ENCODE measurements at places on chromosomes 2 and 18.

- DNase-seq, result no peak
Observed at GRCh38 chr2:74097574-74097973, 50.1 kb downstream of the BOLA3 start.

- DNase-seq, result no peak
Observed at GRCh38 chr18:36141576-36141975, 11.9 kb downstream of the ELP2 start.

GRCh38 chr2:121810959-121811853 is 55.8 kb downstream of the TSN start:
- peak; percentile 2 for DNase-seq

- no peak for DNase-seq
Observed at GRCh38 chr2:111981666-111982065, 73.4 kb upstream of the TMEM87B start.

DNA sequence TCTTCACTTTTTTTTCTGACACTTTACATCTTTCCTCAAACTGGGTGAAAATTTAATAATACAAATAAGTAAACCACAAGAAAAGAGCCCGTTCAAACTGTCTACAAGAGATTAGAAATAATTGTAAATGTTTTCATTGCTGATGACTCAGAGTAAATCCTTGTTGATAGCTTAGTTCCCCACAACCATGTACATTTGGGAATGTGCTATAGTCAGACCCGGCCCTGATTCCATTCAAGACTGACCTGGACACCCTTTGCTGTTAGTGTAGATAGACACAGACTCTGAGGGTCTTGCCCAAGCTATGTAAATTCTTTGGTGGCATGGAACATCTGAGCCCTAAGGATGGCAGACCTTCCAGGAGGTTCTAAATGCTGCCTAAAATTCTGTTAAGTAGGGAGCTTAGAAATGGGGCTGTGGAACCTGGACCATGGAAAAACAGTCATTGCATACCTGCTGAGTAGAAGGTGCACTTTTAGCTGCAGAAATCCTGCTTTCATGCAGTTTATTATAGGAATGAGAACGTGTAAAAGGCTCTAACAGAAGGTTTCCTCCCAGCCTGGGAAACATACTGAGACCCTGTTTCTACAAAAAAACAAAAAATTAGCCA is 3.7 kb downstream of the MALT1 start:
- no peak for DNase-seq
